ENCODE measurements at places on chromosomes 5 and 9.

DNA sequence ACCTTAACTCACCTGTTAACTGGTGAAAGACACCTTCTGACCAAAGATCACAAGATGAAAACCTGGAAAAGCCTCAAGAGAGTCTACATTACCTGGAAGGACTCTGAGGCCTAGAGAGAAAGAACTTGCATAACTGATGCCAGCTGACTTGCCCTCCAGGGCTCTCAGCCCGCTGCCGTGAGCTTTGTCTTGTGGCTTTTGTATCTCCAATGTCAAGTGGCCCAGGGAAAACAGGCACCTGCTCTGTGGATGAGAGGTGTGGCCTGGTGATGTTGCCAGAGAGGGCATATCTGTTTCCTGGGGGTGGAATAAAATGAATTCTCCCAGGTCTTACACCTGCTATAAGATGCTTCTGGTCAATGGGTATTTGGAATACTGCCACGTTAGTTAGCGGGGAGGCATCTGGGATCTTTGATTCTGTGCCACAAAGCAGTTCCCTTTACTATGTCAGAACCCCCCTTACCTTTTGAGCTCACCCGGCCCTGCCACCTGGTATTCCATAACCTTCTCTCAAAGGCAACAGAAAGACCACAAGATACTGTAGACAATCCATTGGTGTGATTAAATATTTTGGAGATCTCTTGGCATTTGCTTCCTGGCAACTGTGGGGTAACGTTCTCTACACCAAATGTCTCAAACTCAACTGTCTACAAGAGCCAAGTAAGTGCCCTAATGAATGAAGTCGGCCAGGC is 54.9 kb upstream of the N4BP3 start:
- no peak for DNase-seq

DNA sequence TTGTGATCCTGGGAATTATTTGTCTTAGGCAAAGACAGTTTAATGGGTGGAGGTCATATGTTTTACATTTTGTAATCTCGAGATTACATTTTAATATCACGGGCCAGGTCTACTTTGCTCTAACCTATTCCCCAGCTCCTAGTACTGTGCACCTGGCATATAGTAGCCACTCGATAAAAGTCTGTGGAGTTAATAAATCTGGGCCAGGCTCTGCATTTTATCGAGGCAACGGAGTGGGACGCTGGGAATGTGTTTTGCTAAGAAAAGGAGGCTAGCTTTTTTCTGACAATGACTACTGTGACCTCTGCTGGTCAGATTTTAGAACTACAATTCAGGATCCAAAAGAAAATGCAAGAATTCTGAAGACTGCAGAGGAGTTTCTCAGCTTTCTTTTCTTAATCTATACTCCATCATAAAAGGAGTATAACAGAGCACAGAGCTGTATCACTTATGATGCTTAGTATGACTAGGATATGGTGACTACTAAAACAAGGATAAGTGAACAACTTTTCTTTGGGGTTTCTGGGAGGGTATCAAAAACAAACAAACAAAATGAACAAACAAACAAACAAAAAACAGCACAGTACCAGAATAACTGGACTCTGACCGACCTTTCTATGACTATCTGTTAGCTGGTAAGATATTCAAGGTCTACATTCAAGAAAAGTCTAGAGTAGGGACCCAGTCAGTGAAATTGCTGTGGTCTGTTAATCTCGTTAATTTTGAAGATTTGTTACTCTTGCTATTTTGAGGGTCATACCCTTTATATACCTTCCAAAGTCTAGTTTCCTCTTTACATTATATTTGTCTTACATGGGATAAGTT is 46.1 kb upstream of the CER1 start:
- no peak for DNase-seq

- DNase-seq = no peak
Observed at GRCh38 chr5:11602298-11602697, 301.9 kb downstream of the CTNND2 start.

GRCh38 chr5:32814620-32815019 is 103.5 kb downstream of the NPR3 start:
- no peak for DNase-seq

GRCh38 chr5:18544421-18544820 is 910.2 kb downstream of the TAF11L14 start:
- DNase-seq = no peak

DNA sequence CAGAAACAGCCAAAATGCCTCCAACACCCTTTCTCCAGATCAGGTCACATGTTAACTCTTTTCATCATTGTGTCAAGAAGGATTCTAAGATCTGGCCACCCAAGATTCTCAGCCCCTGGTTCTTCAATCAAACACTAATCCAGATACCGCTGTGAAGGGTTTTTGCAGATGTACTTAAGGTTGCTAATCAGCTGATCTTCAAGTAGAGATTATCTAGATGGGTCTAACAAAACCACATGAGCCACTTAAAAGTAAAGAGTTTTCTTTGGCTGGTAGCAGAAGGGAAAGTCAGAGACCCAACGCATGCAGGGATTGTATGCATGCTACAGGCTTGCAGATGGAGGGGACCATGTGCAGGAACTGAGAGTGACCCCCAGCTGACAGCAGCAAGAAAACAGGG is 267.9 kb downstream of the CDK5RAP2 start:
- no peak for DNase-seq

DNA sequence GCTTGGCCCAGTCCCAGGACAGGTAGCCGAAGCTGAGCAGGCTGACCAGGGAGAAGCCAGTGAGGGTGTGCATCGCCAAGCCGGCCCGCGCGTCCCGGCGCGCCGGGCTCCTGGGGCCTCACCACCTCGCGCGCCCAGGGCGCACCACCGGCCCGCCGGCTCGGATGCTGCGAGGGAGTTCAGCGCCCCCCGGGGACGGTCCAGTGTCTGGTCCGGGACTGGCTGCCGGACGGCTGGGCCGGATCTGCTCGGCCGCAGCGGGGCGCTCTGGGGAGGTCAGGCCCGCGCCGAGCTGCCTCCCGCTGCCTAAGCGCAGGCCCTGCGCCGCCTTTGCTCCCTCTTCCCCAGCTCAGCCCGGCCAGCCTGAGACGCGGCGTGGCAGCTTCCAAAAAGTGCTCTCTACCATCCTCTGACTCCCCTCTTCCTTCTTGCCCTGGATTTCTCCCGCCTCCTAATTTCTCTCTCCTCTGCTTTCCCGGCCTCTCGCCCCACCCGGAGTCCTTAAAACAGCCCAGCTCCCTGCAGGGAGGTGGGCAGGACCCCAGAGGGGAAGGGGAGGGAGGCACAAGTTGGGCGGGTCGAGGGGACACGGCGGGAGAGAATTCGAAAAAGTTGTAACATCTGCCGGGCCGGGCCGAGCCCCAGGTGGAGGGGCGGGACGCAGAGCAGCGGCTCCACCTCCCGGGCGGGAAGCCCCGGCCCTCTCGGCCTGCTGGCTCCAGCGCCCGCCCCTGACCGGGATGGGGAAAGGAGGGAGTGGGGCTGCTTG is at the start of gene ARSI:
Gene ARSI (minus strand): TSS at position 605 of the 769 bp plus-strand sequence. CDS start 532 bp downstream, at position 73.
- no peak for DNase-seq

DNA sequence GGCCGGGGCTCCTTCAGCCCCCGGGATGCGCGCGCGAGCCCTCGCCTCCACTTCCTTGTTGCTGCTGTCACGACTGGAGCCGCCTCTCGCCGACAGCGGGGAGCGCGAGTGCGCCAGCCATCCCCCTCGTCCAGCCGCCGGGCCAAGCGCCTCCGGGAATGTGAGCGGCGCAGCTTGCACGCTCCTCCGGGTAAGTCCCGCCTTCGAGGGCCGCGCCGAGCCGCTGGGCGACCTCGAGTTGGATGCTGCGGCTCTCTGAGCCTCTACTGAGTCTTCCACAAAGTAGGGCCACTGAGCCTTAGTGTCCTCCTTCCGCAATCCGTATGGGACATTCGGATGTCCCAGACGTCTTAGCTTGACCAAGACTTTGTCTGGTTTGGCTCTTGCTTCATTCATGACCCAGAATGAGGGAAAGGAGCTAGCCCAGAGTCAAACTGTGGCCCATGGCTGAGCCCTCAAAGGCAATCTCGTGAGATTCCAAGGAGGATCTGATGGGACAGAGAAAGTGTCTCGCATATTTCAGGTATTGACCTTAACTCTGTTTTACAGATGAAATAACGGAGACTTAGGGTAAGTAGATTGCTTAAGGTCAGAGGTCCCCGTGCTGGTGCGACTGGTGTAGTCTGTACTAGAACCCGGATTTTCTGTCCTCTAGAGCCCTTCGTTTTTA is 586 bp downstream of the HMGXB3 start:
- peak; percentile 21 for DNase-seq

DNA sequence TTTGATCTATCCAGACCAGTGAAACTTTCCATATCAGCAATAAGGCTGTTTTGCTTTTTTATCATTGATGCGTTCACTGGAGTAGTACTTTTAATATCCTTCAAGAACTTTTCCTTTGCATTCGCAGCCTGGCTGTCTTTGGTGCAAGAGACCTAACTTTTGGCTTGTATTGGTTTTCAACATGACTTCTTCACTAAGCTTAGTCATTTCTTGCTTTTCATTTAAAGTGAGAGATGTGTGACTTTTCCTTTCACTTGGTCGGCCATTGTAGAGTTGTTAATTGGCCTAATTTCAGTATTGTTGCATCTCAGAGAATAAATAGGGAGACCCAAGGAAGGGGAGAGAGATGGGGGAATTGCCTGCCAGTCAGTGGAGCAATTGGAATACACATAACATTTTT is 26.4 kb upstream of the CMYA5 start:
- no peak for DNase-seq

DNA sequence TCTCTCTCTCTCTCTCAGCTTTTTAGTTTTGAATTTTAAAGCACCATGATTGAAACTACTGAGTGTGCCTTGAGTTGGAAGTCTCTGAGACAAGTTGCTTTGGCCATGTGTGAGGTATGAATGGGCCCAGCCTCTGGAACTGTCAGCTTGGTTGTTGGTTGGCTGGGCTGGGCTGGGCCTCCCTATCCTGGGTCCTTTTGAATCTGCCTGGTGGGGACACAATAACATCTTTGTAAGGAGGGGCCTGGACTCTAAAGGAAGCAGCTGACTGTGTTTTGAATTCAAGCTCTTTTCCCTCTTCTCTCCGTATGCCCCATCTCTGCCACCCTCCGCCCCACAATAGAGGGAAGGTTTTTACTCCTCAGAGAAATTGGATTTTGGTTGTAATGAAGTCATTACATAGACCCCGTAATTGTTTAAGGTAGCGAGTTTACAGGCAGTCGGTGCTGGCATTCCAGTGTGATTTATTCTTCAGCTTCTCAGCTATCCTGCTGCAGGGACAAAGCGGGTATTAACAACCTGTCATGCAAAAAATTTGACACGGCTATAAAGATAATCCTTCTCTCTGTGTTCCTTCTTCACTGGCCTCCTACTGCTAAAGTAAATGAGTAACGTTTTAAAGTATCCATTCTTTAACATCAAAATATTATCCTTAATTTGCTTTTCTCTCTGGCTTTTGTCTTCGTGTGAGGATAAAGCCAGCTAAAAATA is 105.4 kb downstream of the DAPK1 start:
- DNase-seq = no peak

DNA sequence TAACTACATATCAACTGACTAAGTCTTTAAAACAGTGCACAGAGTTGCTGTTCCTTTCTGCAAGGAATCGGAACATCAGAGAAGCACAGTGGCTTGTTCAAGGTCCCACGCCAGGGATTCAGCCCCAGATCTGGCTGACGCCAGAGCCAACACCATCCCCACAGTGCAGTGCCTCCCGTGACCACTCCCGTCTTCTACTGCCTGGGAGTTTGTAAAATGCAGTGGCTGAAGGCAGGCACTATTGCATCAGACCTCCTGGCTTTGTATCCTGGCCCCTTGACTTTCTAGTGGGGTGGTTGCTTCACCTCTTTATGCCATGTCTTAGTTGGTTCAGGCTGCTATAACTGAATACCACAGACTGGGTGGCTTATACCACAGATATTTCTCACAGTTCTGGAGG is 131.0 kb downstream of the NSG2 start:
- DNase-seq = no peak

DNA sequence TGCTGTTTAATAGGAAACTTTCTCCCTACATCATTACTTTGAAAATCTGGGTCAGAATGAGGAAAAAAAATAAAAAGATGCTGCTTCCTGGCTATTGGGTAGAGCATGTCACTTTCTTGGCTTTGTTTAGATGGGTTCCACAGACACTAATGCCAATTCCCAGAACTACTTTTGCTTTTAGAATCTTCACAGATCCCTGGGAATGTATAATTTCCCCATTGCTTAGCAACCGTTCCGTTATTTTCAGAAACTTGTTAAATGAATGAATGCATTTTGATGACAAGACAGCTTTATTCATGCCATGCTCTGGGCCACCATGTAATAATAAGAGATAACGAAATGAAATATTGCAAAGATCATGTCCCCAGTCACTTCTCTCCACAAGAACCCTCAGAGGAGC is 126.5 kb upstream of the TRPC7 start:
- DNase-seq = no peak

GRCh38 chr5:57072218-57072892 is 101.5 kb upstream of the GPBP1 start:
- DNase-seq = no peak

DNA sequence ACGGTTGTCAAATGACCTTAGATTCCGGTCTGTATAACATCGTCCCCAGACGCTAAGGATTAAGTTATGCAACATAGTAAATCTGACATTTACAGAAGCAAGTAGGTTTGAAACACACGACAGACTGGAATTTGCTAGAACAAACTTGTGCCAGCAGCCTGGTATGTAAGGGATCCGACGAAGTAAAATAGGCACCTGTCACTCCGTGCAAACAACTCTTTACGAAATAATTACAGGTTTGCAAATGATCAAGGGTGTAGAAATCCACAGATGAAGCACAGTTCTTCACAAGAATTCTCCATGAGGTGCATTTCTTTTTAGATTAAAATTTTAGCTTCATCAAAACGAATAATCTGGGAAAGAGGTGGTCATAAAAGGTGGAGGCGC is 508 bp downstream of the MOCS2 start:
- DNase-seq = no peak

DNA sequence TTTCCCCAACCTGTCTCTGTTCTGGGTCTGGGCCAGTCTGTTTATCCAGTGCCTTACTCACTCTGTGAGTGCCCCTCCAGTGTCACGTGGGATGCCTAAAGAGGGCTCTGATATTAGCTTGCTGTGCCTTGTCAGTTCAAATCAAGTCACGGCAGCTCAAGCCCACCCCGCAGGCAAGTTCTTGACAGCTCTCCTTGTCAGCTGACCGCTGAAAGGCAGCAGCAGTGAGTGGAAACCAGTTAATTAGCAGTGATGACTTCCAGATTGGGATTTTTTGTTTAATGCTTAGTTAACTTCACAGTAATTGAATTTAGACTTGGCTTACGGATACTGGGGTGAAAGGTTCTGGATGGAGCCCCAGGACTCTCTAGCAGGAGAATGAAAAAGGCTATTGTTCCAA is 210.1 kb downstream of the PSAT1 start:
- DNase-seq = no peak

- DNase-seq = no peak
Observed at GRCh38 chr5:153700940-153701339, 210.5 kb downstream of the GRIA1 start.

GRCh38 chr9:100082782-100083181 is 16.0 kb downstream of the ERP44 start:
- DNase-seq = no peak

GRCh38 chr9:87193151-87193550 is 245.8 kb upstream of the GAS1 start:
- DNase-seq = no peak

DNA sequence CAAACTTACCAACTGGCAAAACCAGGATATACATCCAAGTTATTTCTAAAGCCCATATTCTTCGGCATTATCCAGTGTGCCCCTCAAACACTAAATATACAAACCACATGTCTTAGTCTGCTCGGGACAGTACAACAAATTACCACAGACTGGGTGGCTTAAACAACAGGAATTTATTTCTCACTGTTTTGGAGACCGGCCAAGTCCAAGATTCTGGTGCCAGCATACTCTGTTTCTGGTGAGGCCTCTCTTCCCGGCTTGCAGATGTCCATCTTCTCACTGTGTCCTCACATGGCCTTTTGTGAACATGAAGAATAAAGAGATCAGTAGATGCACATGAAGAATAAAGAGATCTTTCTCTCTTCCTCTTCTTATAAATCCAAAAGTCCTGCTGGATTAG is 12.9 kb upstream of the SLCO6A1 start:
- no peak for DNase-seq

All from activated T-cell treated with anti-CD3 and anti-CD28 coated beads for 4 hours (primary cell).